Glutamatergic neuron (in vitro differentiated cells): ENCODE measurements at places on chromosomes 16 and 17.

DNA sequence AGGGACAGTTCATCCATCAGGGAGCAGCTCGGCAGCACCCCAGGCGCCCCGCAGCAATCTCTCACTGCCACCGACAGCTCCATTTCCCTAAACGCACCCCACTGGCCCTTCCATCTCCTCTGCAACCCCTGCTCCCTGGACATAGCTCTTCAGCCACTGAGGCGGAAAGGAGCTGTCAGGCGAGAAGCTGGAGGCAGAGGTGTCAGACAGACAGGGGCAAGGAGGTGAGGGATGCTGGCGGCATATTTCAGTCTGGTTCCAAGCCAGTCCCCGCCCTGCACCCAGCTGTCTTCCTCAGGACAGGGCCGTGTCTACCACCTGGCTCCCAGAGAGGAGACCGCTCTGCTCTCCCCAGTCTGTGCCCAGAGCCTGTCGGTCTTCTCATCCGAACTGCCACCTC lies 9.7 kb downstream of the ACLY start:
- no peak for DNase-seq

- no peak for DNase-seq
Measured at GRCh38 chr17:7203391-7203790, 16.2 kb downstream of the DLG4 start.

DNA sequence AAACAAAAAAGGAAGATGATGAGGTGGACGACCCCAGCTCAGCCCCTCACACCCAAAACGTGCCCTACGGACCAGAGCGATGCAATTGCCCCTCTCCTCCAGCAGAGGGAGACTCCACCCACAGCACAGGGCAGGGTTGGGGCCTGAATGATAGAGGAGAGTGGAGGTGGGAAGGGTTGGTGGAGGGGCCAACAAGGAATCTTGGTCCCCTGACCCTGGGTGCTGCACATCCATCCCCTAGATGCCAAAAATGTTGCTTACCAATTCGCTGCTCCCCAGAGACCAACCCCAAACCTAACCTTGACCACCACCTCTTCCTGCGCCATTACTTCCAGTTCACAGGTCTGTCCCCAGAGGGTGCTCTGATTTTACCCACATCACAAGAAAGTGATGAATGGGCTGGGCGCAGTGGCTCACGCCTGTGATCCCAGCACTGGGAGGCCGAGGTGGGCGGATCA lies 12.9 kb downstream of the P2RX5 start:
- peak; percentile 57 for DNase-seq

DNA sequence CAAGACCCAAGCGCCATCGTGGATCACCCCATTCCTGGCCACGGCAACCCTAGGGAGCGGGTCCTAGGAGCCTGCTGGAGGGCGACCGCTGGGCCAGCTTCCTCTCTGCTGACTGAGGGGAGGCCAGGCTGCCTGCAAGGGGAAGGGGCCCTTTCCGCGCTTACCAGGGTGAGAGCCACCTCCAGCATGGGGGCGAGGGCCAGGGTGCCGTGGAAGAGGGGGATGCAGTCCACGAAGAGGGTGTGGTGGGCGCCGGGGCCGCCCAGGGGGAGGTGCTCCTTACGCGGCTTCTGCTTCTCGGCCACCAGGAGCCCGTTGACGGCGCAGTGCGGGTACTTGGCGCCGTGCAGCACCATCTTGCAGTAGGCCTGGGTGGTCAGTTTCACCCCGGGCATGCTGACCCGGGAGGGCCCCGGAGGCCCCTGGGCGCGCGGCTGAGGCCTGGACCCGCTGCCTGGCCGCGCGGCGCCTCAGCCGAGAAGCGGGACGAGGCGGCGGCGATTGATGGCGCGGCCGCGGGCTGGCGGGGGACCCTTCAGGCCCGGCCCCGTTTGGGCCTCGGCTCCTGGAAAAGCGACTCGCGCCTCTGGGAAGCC lies 345 bp downstream of the EMC8 start:
- peak; percentile 52 for DNase-seq

DNA sequence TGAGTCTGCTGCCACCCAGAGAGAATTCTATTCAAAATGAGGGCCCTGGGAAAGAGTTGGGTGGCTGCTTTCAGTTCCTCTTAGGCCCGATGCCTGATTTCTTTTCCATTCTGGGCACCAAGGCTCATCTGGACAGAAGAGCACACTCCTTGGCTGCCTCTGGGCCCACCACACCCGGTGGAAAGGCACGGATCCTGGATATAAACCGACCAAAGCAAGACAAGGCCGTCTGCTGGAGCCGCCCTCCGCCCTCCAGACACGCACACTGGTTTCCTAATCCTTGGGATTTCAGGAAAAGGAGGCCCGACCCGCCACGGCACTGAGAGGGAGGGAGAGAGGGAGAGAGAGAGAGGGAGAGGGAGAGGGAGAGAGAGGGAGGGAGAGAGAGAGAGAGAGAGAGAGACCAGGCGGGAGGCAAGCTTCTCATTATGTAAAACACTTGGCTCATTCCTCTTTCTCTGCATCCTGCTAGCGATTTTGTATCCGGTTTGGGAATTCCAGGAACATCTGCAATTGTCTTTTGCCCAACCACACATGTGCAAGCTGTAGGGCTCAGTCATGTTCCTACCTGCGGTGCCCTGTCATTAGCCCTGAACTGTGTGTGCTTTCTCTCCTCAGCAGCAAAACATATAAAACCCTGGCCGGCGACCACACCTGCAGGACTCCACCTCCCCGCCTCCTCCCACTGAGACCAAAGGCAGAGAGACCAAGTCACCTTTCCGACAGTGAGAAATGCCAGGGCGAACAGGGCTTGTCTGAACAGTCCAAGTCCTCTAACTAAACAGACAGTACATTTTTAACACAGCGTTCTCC lies 347.2 kb downstream of the SOX9 start:
- no peak for DNase-seq

GRCh38 chr17:17865035-17865434 lies 28.2 kb upstream of the SREBF1 start:
- no peak for DNase-seq
